ENCODE measurements at places on chromosomes 5 and 9.

GRCh38 chr5:43711496-43711895 is 108.5 kb downstream of the NNT start:
- no peak for DNase-seq

DNA sequence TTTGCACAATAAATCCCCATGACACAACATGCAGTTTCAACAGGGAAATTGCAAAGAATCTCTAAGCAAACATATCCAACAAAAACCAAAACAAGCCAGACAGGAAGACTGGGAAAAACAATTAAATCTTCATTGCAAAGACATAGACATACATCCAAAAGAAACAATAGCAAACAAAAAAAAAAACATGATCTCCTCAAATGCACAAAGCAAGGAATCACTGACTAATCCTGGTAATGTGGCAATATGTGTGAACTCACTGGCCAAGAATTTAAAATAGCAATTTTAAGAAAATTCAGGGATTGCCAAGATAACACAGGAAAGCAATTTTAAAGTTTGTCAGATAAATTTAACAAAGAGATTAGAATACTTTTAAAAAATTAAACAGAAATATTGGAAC is 520.1 kb upstream of the SMC2 start:
- no peak for DNase-seq

DNA sequence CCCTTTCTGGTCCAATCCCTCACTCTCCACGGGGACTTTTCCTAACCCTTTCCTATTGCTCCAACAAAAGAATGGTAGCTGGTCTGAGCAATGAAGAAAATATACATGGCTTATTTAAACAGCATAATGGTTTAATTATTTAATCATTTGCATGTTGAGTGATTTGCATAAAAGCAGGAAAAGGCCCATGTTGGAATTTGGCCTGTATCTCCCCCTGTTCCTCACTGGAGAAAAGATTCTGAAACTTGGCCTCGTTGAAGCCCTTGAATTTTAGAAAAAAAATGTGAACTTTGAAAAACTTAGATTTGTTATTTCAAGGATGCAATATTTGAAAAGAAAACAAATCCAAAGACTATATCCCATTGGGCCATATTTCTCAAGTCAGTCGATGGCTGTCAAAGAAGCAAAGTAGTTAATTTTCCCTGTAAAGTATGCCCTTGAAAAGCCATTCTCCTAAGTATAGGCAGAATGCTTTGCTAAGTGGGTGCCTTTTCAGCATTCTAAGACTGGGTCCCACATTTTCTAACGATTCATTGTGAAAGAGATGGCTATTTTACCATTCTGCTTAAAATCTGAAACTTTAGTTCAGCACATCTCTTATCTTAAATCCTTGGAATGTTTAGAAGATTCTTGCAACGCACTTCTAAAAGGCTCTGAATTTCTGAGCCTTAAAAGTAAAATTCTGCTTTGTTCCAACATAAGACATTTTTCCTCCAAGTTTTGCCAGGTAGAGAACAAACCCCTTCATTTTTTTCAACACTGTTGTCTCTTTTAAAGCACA is 428.8 kb downstream of the ARHGEF28 start:
- no peak for DNase-seq

DNA sequence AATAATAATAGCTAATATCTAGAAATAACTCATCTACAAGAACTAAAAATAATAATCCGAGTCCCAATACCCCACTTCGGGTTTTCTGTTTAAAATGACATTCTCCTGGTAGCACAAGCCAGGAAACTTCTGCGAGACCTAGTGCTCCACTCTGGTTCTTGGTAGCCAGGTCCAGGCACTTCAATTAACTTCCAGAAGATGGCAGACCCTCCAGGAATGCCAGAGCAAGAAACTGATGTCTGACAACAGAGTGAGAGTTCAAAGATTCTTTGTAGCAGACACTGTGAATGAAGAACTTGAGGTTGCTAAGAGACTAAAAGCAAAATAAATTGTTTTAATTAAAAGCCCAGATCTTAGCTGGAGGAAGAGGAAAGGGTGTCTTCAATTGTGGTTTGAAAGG is 1963.3 kb upstream of the CDH9 start:
- DNase-seq = no peak

- DNase-seq = no peak
Measured at GRCh38 chr5:96649681-96650540, 12.3 kb upstream of the CAST start.

DNA sequence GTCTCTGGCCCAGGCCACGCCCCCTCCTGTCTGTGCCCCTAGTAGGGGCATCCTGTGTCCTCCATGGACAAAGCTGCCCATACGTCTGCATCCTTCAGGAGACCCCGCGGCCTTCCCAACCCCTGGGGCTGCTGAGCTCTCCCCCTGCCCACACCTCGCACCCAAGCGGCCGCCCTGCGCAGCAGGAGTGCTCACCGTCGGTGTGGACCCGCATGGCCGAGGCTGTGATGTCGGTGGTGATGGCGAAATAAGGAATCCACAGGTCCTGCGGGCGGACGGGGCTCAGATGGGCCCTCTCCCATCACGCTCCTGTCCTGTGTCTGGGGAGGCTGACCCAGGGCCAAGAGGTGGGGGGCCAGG is 4.8 kb upstream of the NSMF start:
- DNase-seq = no peak

GRCh38 chr9:69649566-69650250 is 22.5 kb downstream of the APBA1 start:
- DNase-seq = no peak

DNA sequence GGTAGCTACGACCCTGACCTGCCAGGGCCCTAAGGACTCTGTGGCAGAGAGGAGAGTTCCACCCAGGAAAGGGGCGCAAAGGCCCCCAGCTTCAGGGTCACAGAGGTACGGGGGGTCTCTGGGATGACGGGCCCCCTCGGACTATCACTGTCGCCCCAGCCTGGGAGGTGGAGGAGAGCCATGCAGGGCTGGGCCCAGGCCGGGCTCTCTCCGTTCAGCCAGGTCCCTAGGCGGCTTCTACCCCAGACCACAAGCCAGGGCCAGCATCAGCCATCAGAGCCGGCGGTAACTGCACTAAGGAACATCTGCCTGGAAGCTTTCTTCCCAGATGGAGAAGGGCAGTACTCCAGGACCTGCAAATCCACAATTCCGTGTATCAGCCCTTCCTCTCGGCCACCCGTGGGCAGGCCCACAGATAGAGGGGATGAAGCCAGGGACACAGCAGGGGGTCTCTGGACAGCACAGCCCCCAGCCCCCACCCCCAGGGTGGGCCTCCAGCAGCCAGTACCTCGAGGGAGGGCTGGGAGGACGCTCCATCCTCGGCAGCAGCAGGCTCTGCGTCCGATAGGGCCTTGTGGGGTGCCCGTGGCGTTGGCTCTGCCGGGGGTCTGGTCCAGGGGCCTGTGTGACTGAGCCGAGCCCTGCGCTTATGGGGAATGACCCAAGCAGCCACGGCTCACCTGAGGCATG is 38.4 kb downstream of the NACC2 start:
- DNase-seq = no peak

DNA sequence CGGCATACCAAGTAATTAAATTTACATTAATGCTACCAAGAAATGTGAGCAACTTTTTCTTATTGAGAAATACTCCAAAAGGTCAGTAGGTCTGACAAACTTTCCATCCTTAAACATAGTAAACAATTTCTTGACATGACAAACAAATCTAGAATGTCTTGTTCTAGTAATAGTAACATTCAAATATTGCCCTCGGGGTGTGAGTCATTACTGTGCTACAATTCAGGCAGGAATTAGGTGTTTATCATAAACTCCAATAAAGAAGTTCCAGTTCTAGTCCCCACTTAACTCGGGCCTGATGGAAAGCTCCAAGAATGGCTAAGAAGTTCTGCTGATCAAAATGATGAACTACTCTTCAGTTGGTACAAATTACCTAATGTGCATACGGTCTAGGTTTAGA is 235.6 kb upstream of the TUSC1 start:
- DNase-seq = no peak

DNA sequence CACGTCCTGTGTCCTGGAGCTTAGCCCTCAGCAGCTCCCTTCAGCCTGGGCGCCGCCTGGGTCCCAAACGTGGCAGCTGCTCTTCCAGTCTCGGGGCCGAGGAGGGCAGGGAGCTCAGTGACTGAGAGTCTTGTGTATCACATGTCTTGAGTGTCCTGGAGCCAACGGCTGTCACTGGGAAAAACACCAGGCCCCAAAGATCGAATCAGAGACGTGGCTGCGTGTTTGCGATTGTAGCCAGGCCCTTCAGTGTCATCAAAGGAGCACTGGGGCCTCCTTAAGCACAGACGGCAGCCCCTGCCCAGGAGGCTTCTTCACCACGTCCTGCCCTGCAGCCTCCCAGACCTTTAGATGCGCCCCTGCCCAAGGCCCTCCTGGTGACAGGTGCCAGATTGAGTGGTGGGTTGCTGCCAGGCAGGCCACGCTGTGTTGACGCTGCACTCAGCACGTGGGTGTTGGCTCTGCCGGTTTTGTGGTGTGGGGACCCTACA is 5.7 kb upstream of the EXOC3 start:
- DNase-seq = no peak

DNA sequence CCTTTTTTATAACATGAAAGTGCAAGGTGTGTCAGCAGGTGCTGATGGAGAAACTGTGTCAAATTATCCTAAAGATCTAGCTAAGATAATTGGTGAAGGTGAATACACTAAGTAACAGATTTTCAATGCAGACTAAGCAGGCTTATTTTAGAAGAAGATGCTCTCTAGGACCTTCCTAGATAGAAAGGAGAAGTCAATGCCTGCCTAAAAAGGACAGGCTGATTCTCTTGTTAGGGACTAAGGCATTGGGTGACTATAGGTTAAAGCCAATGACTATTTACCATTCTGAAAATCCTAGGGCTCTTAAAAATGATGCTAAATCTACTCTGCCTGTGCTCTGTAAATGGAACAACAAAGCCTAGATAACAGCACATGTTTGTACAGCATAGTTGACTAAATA is 1682.4 kb downstream of the MAT2B start:
- DNase-seq = no peak

- DNase-seq = no peak
Measured at GRCh38 chr5:11105696-11106095, 344.7 kb upstream of the DAP start.

DNA sequence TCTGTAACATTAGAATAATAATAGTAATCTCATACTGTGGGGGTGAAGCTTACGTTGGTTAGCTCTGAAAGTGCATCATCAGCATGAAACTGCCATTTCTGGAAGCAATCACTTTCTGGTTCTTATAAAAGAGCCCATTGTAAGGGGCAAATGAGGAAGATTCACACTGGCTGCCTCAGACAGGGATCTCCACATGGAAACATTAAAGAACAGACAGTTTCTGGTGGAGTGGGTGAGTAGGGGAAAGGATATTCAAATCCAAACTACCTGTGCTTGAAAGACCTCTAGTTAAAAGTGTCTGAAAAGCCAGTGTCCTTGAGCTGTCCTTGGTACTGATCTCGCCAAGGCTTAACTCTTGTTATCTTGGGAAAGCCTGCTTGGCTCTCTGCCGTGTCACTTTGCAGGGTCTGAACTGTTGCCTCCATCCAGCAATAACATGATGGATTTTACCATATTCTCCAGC is 19.1 kb upstream of the SLC31A2 start:
- no peak for DNase-seq

DNA sequence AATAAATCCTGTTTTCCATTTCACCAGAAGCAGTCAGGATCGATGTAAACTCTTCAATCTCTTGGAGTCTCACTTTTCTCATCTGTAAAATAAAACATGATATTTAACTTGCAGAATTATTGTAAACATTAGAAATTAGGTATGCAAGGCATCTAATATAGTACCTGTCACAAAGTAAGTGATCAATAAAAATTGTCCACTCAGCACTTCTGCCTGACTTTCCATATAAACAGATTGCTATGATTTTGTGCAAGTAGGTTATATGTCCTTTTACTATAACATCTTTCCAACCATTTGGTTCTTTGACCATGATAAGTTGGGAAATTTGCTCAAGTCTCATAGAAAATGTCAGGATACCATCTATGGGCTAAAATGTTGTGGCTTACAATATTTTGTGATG is 148.8 kb upstream of the MTAP start:
- DNase-seq = no peak

DNA sequence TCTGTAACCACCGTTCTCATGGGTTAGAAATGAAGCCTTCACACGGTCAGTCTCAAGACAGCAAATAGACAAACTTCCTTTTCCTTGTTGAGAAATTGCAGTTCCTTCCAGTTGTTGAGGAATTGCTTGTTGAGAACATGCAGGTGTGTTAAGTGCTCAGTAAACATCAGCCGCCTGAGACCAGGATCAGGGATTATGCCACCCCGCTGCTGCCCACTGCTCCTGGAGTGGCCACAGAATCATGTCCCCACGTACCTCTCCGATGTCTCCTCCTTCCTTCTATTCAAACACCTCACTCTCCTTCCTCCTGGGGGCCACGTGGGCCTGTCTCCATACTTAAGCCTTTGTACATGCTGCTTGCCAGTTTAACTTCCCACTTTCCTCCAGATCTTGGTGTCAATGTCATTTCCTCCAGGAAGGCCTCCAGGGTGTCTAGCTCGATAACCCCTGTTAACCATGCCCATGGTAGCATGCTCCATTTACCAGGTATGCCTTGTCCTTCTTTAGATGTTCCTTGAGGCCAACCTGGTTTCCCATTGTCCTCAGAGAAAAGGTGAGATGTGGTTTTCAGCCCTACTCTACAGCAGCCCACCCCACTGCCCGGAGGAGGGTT is 33.8 kb upstream of the RPL26L1 start:
- no peak for DNase-seq

- no peak for DNase-seq
Measured at GRCh38 chr5:10151656-10152055, 98.0 kb downstream of the ATPSCKMT start.

DNA sequence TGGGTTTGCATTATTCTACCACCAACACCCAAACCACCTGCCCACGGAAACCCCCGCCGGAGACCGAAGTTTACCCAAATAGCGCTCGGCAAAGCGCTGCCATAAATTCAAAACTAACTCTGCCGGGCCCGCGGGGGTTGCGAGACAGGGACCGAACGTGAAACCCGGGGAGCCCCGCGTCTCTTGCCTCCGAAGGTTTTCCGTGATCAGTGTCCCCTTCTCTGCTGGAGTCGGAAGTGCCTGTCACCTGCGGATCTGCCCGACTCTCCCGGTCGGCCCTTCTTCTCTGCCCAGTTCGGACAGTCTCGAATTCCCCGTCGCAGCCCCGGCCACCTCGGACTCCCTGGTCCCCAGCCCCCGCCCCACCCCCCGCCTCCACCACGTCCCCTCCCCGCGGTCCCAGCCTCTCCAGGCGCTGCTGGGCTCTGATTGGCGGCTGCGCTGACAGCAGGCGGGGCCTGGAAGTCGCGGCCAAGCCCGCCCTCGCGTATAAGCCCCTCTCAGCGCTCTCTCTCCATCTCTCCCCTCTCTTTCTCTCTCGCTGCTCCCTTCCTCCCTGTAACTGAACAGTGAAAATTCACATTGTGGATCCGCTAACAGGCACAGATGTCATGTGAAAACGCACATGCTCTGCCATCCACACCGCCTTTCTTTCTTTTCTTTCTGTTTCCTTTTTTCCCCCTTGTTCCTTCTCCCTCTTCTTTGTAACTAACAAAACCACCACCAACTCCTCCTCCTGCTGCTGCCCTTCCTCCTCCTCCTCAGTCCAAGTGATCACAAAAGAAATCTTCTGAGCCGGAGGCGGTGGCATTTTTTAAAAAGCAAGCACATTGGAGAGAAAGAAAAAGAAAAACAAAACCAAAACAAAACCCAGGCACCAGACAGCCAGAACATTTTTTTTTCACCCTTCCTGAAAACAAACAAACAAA is at the start of gene RORB:
Gene RORB, plus strand, starts transcription at position 517 of the 929 bp plus-strand sequence. CDS start 642 bp downstream, outside the sequence.
- DNase-seq = no peak
